Kidney tubule cell (primary cell): ENCODE measurements at places on chromosomes 1 and 21.

DNA sequence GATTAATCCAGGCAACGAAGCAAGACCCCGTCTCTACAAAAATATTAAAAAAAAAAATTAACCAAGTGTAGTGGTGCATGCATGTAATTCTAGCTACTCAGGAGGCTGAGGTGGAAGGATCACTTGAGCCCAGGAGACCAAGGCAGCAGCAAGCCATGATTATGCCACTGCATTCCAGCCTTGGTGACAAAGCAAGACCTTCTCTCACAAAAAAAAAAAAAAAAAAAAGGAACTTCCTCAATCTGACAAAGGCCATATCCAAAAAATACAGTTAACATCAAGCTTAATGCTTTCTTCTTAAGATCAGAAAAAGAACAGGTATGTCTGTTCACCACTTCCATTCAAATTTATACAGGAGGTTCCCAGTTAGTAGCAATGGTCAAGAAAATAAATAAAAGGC is 54.4 kb downstream of the EVI5 start:
- DNase-seq = no peak

DNA sequence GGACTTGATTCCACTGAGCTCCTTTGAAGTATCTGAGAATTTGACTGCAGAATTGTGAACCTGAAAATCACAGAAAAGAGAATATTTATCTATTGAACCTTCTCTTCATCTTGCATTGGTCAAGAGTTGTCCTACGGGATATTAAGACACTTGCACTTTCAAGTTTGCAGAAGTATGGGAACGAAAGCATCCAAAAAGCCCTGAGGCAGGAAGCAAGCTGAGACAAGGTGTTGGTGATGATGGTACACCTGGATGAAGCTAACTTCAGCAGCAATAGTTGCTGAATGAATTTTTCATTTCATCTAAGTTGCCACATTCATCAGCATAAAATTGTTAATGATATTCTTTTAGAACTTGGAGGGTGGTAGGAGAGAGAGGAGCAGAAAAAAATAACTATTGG is 686.6 kb upstream of the ADAMTS5 start:
- DNase-seq = no peak

DNA sequence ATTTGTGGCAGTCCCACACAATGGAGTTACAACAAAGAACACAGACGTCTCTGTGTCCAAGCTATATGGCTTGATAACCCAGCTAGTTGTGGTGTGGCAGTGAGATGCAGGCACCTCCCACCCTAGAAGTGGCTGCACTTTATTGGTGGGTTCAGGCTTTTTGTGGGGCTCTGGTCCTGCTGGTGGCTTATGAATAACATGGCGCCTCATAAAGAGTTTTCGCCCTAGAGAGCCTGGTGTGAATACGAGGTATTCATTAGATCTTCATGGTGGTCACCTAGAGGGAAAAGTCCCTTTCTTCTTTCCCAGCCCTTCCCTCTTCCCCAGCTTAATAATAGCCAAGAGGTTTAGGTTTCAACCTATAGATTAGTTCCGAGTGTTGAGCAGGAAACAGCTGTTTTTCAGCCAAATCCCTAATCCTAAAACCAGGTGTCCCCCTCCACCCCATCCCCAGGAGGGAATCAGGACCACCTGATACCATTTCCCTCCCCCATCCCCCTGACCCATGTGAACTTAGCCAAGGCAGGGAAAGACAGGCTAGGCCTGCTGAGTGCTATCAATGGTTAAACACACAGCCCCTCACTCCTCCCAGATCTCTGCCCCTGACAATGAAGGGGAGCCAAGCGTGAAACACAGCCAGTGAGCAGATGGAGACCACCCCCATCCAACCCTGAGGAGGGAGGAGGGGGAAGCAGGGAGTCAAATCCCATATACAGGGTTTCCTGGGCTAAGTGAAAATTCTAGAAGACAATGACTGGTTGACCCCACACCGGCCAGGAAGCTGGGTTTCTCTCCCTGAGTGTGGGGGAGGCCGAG is 58.2 kb downstream of the NFASC start:
- DNase-seq = no peak

DNA sequence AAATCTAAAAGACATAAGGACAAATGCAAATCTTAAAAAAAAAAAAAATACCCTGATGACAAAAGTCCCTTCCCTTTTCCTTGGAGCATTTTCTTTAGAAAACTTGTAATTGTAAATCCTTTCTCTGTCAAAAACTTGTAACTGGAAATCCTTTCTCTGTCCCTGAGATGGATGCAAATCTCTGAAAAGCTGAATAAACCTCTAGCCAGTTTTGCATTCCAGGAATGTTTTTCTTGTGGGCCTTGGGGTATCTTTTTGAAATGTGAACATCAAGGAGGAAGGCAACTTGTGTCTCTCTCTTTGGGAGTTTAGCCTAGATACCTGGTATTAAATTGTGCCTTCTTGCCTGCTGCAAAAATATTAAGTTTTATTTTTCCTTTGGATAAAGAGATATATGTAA is 305.3 kb downstream of the KCNT2 start:
- DNase-seq = no peak

- DNase-seq = no peak
Measured at GRCh38 chr1:23216771-23217420, 406 bp downstream of the HTR1D start.

GRCh38 chr1:5982868-5983267 is 9.4 kb downstream of the NPHP4 start:
- no peak for DNase-seq

GRCh38 chr1:211973541-211973940 is 61.8 kb downstream of the INTS7 start:
- no peak for DNase-seq

DNA sequence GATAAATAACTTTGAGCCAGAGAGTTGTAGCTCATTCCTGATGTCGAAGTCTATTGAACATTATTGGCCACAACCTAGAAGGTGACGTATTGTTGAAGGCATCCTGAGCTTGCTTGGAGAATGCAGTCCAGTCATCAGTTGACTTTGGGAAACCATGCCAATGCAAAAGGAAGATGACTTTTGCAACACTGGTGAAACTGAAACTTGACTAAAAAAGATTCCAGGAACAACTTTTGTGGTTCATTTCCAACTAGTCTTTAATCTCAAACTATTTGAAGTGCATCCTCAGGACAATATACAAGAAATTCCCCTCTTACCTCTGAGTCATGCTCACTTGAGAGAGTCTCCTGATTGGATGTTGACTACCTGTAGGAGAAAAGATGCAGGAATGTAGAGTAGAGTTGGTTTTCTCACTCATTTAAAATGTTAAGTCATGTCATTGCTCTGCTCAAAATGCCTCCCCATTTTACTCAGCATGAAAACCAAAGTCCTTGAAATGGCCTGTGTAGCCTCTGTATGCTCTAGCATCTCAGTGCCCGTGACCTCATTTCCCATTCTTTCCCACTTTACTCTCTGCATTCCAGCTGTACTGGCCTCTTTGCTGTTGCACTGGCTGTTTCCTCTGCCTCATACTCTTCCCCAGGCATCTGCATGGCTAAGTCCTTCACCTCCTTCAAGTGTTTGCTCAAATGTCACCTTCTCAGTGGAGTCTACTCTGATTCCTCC is 24.4 kb upstream of the LEPR start:
- peak; percentile 97 for DNase-seq

DNA sequence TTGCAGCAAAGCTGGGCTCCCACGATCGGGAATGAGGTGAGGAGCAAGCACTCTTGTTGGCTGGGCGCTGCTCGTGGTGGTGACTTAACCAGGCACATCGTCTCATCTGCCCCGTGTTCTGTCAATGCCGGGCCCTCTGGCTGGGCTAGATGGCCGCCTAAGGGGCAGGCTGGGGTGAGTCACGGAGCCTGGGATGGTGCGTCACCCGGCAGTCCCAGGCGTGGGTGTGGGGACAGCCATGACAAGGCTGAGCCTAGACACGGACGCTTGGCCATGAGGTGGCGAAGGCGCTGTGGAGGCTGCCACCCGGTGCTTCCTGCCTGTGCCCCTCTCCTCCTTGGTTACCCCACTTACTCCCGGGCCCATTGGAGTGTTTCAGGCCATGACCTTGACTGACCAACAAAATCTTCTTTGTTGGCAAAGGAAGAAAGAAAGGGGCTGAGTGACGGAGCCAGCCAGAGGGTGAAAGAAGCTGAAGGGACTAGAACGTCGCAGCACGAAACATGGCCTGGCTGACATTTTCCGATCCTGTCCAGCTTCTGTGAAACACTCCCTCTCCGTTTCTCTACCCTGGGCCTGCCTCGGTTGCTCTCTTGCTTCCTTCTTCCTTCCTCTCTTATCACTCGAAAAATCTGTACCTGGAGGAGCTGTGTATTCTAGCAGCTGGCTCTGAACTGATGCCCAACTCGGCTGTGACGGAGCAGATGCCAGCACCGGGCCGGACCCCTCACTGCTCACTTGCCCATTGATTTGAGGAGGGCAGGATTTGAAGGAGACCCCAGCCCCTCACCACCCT is 596 bp downstream of the CD247 start:
- no peak for DNase-seq

- no peak for DNase-seq
Measured at GRCh38 chr21:42236014-42236413, 17.1 kb downstream of the ABCG1 start.

- DNase-seq = no peak
Measured at GRCh38 chr1:20008391-20008841, 29.0 kb upstream of the PLA2G2A start.

DNA sequence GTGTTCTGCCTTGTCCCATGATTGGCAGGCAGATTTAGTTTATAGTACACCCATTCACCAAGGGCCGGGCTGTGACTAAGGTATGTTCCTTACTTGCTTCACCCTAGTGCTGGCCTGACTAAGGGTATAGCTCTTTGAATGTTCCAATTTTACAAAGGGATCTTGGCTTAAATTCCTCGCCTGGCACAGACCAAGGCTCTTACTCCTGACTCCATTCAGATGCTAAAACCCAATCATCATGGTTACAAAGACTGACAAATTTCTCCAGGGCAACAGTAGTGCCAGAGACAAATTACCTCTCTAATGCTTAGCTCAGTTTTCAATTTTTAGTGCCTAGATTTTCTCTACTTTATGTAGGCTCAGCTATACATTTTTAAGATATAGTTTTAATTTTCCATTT is 11.5 kb upstream of the C1orf53 start:
- no peak for DNase-seq

DNA sequence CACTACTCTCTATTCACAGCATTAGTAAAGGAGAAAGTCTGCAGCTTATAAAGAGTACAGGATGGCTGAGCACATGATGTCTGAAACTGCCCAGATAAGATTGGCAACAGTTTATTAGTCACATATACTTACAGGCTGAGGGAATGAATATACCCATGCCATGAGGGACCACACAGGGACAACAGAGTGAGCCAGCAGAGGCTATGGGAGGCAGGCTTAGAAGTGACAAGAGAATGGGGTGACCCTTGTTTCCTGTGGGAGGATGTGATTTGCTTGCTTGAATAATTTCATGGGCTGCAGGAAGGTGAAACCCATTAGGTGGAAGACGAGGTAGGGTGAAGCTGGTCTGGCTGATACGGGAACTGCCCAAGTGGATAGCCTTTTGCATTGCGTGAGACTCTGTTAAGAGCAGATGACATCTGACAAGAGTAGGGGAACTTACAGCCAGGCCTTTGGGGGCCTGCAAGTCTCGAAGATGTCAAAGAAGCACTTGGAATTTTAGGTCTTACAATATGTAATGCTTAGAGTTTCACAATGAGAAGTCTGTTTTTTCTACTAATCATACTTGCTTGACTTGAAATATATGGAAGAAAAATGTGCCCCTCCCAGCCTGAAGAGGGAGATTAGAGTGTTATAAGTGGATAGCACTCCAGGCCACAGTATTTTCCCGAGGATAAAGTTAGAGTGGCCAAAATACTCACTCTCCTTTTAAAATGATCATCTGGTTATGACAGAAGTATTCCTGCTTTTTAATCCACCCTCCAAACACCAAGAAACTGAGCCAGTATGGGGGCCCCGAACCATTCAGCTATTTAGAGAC is 34.6 kb upstream of the TNFSF4 start:
- no peak for DNase-seq

DNA sequence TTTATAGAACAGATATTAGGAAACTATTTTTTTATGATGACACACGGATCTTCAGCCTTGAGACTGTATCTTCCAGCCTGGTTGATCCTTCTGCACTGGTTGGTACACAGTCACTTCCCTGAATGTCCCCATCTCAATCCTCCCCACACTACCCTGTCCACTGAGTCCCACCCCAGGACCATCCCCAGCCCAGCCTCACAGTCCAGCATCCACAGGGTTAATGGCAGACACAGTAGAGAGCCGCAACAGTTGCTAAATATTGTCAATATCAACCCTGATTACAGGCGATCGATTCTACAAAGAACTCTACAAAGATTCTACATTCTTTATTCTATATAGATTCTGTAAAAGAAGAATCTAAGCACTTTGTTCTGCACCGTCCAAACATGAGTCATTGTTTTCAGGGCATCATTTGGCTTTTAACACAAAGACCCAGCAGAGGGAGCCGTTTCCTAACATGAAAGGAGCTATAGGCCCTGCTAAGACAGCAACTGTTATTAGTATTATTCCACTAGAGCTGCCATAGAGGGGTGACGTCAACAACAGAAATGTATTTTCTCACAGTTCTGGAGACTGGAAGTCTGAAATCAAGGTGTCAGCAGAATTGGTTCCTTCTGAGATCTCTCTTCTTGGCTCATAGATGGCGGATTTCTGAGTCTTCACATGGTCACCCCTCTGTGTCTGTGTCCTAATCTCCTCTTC is 30.1 kb upstream of the IFNAR2 start:
- peak; percentile 89 for DNase-seq

DNA sequence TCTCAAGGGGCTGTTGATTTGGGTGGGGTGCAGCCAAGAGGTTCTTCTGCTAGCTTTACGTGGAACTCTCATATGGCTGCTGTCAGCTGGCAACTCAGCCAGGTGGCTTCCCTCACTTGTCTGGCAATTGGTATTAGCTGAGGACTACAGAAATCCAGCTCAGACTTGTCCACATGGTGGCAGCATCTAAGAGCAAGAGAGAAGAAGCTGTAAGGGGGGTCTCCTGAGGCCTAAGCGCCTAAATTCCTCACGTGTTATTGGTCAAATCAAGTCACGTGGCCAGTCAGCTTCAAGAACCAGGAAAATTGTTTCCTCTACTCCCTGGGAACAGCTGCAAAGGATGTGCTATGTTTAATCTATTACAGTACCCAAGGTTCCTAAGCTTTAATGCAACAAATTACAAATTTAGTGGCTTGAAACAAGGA is 4.2 kb upstream of the DYRK3 start:
- peak; percentile 86 for DNase-seq

- DNase-seq = no peak
Measured at GRCh38 chr1:192574073-192574472, 1.5 kb upstream of the RGS1 start.

GRCh38 chr1:153888533-153888932 is 34.2 kb downstream of the GATAD2B start:
- no peak for DNase-seq

- DNase-seq = peak; percentile 90
Measured at GRCh38 chr1:80054129-80054528, 1047.6 kb upstream of the ADGRL4 start.
